Type B pancreatic cell (in vitro differentiated cells): ENCODE measurements at places on chromosomes 6 and 20. TPM values are rescaled to one million over a fixed set of nuclear protein-coding genes. Genes with fewer than 3 reads are reported as not detected.

DNA sequence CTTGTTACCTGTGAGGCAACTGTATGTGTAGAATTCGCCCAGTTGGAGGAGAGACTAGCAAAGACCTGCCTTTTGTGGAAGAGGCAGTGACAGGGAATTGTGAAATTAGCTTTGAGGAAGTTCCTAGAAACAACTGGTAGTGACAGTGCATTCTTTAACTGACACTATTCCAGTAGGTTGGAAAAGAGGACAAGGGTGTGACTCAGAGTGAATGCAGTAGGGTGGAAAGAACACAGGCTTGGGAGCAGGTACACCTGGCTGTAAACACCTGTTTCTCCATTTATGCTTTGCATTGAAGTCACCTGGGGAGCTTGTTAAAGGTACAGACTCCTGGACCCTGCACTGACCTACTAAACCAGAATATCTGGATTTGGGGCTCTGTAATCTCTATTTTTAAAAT, 295.7 kb downstream of the PHACTR1 start:
- no peak for DNase-seq

DNA sequence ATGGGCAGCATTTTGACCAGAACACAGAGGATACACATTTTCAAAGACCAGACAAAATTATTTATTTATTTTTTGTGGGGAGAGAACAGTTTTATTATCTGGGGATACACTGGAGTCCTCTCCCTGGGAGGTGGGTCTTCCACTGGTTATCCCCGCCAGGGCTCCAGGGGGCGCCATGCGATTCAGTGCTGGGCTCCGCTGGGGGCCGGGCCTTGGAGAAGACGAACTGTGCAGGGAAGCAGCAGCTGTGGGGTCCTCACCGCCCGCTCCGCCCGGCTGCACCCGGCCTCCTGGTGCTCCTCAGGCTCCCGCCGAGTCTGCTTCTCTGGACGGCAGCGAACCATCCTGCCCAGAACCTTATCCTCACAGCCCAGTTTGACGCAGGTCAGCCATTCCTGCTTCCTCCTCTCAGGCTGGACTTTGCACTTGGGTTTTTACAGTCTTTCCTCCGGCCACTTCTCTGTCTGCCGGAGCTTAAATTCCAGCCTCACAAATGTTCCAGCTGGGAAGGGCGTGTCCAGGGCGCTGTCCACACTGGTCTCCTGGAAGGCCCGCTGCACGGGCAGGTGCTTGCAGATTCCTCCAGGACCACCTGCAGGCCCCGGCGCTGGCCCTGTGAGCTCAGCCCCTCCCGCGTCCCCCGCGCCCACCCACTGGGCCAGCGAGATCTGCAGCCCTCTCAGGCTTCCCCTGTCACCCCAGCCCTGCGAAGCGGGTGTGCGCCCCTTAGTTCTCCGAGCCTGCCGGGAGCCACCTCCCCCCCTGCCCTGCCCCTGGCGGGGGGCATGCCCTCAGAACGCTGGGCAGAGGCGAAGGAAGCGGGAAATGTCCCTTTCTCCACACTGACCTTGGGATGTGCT, 1830.0 kb upstream of the DEFB115 start:
- DNase-seq: no peak

GRCh38 chr6:50289366-50289765, 239.6 kb upstream of the DEFB112 start:
- DNase-seq: no peak

DNA sequence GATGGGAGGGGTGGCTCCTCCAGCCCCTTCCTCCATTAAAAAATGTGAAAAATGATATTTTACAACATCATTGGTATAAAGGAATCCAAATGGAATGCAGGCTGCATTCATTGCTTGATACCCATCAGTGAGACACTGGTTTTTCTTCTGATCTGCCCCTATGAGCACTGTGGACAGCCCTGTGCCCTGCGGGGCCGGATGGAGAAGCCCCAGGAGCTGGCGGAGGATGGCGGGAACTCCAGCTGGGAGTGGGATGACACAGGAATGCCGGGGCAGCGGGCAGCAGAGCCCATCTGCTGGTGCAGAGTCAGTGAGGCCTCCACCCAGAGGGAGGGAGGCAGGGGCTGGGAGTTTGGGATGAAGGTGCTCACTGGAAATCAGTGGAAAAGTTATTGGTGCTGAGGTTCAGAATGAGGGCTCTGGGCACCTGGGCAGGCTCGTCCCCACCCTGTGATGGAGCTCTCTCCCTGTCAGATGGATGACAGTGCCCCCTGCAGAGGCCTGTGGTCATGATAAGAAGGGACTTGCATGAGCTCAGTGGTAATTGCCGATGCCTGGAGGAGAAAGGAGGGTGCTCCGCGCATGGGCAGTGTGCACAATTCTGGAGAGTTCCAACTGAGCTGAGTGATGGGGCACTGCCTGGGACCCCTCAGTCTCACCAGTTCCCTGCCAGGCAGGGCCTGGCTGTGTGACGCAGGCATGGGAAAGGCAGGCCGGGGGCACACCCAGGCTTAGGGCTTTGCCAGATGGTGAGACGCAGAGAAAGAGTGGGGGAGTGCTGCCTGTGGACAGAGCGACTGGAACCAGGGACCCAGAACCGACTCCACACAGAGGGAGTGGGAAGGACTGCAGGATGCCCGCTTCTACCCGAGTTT, 23.2 kb downstream of the CTCFL start:
- no peak for DNase-seq

GRCh38 chr6:99905209-99906106, 88.6 kb downstream of the MCHR2 start:
- no peak for DNase-seq

Gene ANKRD66
- 0.34 TPM in 1 of 2 replicates, not detected in the other for total RNA-seq

Gene FOXS1
- 0.22 TPM in 1 of 2 replicates, not detected in the other for total RNA-seq
